Activated T-cell treated with anti-CD3 and anti-CD28 coated beads, Interleukin-2, amount 50 U/mL, for 24 hours (primary cell): ENCODE measurements at places on chromosomes 13 and 19.
A peak's percentile ranks its signal among the peaks of the same experiment; 100 is the strongest.

GRCh38 chr13:30934381-30934780, 1.9 kb downstream of the TEX26 start:
- no peak for DNase-seq

DNA sequence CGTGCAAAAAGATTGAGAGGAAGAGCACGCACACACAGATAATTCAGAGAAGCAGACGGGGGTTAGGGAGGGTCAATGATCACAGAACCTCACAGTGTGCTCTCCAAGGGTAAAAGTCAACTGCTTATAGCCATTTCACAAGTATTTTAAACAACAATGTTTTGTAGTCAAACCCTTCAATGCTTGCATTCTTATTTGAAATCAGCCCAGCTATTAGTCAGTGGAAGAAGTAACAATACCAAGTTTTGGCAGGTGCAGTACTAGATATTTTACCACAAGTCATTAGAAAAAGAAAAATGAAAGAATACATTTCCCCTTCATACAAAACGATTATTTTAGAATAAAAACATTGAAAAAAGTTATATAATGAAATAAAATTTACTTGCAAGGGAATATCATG, 2.6 kb downstream of the CSNK1A1L start:
- no peak for DNase-seq

- DNase-seq: no peak
These were observed 666 bp downstream of the POMP start for GRCh38 chr13:28659621-28659970.

GRCh38 chr19:50326101-50326664, 3.0 kb downstream of the KCNC3 start:
- DNase-seq: no peak

- peak; percentile 52 for DNase-seq
These were observed 4.3 kb downstream of the HPN start for GRCh38 chr19:35045667-35046300.

GRCh38 chr19:13723206-13723605, 41.1 kb upstream of the MRI1 start:
- no peak for DNase-seq

DNA sequence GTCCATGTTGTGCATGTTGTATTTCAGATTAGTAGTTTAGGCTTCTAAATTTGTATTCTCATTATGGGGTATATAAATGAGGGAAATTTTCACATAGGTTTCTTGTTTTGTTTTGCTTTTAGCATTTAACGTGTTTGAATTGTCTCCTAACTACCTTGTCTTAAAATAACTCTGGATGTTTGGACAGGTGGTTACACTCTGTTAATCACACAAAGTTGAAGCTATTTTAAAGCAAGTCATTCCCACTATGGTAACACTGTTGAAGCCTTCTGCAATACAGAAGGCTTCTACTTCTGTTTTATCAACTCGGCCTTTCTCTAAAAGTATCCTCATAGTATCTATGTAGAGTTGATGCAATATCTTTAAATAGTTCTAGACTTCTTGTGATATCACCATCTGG, 245.3 kb upstream of the HTR2A start:
- DNase-seq: no peak

GRCh38 chr13:84431646-84432045, 549.4 kb upstream of the SLITRK1 start:
- DNase-seq: no peak

- DNase-seq: peak; percentile 85
These were observed 2.9 kb downstream of the WDR83 start for GRCh38 chr19:12669270-12670158.

DNA sequence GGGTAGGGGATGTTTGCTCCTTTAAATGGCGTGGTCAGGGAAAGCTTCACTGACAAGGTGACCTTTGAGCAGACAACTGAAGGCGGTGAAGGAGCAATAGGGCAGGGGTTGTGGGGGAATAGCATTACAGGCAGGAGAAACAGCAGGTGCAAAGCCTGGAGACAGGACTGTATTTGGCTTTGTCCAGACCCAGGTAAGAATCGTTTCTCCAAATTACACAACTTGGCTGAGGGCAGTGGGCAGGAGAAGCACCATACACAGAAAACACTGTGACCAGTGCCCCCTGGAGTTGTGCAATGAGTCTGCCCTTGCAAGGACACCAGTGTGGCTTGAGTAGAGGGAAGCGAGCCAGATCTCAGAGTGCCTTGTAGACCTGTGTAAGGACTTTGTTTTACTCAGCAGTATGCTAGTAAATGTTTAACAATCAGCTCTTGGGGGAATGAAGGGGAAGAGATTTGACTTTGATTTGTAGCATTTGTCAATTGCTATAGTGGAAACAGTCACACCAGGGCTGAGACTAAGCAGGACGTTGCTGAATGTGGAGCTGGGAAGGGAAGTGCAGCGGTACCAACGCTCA, 360.0 kb downstream of the DCT start:
- DNase-seq: no peak

DNA sequence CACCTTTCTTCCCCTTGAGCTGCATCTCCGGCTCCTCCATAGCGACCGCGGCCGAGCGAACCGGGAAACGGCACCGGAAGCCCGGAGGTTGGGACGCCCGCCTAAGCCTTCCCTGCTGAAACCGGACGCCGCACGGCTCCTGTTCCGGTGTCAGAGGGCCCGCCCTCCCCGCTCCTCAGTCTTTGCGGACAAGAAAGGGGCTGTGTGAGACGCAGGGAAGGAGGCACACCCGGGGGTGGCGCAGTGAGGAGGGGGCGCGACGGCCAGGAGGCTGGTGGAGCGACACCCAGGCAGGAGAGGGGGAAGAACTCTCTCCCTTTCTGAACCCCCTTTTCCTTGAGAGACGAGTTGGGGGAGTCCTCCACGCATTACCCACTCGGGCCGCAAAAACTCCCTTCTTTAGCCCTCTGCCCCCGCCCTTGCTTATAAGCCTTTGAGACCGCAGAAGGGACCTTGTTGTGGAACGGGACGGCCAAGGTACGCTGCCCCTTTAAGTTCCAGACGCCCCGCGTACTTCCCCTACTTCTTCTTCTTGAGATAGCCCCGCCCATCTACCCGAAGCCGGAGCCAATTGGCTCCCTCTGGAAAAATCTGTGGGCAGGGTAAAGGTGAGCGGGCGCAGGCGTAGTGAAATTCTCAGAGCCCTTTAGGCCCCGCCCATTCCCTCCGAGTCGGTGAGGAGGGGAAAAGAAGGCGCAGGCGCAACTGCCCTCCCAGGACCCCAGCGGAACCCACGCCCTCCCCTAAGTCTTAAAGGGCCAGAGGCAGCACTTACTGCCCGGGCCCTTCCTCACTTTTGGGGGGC, at the start of the genes BORCS8 and RFXANK:
Gene BORCS8, minus strand, starts transcription at position 75 of the 805 bp plus-strand sequence. Its CDS starts 35 bp downstream, at position 40.
Gene RFXANK, plus strand, starts transcription at position 181 of the 805 bp plus-strand sequence. CDS start 1,689 bp downstream, outside the sequence.
- DNase-seq: peak; percentile 96

DNA sequence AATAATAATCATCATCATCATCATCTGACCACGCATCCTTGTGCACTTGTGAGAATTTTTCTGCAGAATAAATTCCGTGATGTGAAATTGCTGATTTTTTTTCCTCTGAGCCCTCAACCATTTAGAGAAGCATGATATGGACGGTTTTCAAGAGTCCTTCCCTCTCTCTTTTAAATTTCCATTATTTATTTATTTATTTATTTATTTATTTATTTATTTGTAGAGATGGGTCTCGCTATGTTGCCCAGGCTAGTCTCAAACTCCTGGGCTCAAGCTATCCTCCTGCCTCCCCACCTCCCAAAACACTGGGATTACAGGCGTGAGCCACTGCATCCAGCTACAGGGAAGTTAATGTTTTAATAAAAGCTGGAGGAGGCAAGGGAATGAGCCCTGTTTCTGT, 39.6 kb downstream of the CACNA1A start:
- no peak for DNase-seq

GRCh38 chr13:45364876-45365557, 24.0 kb upstream of the TPT1 start:
- no peak for DNase-seq

GRCh38 chr19:47573071-47574026, at the start of gene ZNF541:
TSS of gene ZNF541 (minus strand) at chr19:47573148. CDS start at chr19:47555856, 17,292 bp downstream.
- DNase-seq: peak; percentile 88

DNA sequence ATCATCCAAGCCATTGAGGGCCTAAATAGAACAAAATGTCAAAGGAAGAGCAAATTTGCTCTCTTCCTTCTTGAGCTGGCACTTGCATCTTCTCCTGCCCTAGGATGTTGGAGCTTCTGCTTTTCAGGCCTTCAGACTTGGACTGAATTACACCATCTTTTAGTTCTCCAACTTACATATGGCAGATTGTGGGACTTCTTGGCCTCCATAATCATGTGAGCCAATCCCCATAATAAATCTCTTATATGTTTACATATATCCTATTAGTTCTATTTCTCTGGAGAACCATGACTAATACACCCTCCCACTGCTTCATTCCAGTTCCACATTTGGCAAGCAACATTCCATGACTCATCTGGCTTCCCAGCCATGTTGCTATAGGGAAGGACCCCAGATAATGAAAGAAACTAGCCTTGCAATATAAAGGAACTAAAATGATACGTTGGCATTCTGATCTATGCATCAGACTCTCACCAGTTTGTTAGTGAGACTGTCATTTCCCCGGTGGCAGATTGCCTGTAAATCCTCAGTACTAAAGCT, 11.0 kb upstream of the ACOD1 start:
- no peak for DNase-seq

DNA sequence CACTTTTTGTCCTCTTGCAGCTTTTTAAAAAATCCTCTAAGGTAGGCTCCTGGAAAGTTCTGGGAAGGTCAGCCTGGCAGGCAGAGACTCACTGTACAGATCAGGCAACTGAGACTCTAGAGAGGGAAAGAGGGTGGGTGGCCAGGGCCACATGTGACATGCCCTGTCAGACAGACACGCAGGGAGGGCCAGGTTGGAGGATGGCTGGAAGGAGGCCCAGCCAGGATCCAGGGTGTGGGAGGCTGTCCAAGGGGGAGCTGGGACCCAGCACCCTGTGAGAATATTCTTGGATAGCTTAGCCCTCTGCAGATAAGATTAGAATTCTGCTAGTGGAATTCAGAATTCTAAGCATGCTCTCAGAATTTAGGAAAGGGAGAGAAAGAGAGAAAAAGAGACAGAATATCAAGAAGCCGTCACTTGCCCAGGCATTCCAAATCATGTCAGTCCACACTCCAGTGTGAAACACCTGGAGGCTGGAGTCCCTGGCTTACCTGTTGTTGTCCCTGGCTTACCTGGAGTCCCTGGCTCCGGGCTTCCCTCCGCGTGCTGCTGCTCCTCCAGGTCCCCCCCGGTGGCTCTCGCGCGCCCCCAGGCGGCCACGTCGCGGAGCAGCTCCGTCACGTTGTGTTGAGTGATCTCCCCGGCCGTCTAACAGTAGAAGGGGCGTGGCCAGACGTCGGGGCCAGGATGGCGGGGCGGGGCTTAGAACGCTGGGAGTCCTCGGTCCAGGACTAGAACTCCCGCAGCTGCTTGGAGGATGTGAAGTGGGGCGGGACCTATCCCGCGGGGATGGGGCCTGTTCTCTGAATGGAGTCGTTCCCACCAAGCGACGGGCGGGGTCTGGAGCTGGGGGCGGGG, 2.8 kb upstream of the TNNI3 start:
- peak; percentile 90 for DNase-seq

GRCh38 chr19:18051887-18052286, 34.8 kb downstream of the IL12RB1 start:
- DNase-seq: no peak

DNA sequence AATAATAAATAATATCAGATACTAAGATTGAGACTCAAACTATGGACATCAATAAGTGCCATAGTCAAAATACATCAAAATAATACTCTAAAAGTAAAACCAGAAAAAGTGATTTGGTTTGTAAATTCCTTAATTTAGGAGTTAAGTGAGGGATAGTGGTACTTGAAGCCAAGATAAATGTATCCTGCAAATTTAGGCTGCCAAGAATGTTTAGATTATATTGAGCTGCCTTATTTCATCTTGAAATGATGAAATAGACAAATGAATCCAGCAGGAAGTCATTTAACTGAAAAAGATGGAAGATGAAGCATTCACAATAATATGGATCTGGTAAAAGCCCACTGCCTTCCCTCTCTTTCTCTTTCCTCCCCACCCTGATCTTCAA, 112.3 kb downstream of the LRCH1 start:
- DNase-seq: no peak

DNA sequence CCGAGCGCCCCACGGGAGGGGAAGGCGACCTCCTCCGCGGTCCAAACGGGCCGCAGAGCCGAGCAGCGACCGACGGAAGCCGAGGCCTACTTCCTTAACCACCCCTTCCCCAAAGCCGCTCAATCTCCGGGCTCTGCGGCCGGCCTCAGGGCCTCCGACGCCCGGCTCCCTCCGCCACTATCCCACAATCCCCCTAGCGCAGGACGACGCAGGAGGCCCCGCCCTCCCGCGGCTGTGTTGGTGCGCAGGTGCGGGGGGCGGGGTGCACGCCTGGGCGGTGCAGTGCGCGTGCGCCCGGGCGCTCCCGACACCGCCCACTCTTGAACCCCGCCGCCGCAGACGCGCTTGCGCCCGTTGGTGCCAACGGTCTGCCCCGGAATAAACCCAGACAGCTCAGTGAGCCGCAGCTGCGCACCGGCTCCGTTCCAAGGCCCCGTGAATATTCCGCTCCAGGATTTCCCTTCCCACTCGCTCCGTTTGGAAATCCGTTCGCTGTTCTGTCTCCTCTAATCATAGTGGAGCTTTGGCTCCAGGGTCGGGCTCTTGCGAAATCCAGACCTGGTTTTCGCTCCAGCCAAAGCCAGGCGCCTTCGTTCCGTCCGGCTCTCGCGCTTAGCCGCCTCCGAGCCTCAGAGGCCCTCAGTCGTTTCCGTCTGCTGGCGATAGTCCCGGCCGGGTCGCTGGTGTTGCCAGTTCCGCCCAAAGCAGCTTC, at the start of gene PPP6R1:
Gene PPP6R1, minus strand, starts transcription at position 190 of the 712 bp plus-strand sequence. CDS start 11,914 bp downstream, outside the sequence.
- DNase-seq: peak; percentile 98

DNA sequence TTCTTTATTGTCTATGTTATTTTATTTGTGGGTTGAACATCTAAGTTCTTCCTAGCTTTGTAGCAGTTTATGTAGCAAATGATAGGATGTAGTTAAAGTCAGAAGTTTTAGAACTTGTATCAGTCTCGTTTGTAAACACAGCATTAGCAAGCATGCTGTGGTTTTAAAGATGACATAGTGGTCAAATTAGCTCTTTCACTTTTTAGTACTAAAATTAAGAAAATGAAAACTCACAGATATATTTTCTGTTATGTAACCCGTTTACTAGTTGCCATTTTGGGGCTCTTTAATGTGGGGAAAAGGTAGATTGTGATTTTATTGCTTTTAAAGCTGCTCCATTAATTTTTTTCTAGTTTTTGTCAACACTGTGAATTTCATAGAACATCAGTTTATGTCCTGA, 216.5 kb downstream of the PCCA start:
- no peak for DNase-seq

DNA sequence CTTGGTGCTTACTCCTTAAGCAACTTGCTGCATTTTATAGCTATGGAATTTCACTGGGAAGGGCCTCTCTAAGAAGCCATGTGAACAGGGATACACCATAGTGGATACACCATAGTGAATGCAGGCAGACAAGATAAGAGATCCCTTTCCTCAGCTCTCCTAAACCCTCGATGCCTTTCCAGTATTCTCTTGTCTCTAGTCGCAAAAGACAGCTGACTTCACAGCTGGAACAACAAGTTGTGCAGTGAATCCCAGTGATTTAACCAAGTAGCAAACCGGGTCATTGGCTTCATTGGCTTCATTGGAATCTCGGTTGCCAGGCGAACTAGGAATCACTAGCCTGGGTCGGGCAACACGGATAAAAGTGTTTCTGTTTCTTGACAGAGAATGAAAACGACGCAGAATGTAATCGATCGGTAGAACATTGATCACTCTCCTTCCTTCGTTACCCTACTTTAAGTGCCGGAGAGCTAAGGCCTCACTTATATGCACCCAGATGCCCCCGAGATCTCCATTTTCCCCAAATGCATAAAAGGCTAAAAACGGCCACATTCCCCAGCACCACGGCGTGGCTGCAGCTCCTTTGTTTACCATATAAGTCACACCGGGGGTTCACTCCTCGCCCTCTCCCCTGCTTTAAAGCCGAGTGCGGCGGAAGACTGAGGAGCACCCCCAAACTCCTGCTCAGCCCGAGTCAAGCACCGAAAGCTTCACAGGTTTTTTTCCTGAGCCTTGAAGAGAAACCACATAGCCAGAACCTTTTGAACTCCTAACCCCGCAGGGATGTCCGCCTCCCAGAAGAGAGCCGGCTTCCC, 674 bp downstream of the TRPC4 start:
- DNase-seq: no peak
